Dermis microvascular lymphatic vessel endothelial cell (primary cell): ENCODE measurements at places on chromosomes 13 and 19. TPM values are rescaled to one million over a fixed set of nuclear protein-coding genes. Genes with fewer than 3 reads are reported as not detected.

ONECUT3 gene
- not detected in 2 replicates for total RNA-seq

WDR87 gene
- not detected in 2 replicates for total RNA-seq

IGLON5 gene
- total RNA-seq = not detected in 2 replicates

ANKRD24 gene
- total RNA-seq = 0.13 and 0.38 TPM in 2 replicates

ZNF43 gene
- total RNA-seq = 5.8 and 9.6 TPM in 2 replicates

ZFP28 gene
- total RNA-seq = 4.6 and 5.4 TPM in 2 replicates

ZNF566 gene
- 5.6 and 7.8 TPM in 2 replicates for total RNA-seq

MFSD12 gene
- total RNA-seq = 53.8 and 78.4 TPM in 2 replicates

CPAMD8 gene
- 1.5 and 2.4 TPM in 2 replicates for total RNA-seq

ZNF699 gene
- 4.6 and 4.9 TPM in 2 replicates for total RNA-seq

IZUMO2 gene
- not detected in 2 replicates for total RNA-seq

CACNA1A gene
- under 0.01 and 0.13 TPM in 2 replicates for total RNA-seq

DOCK6 gene
- 56.1 and 92.4 TPM in 2 replicates for total RNA-seq

RFPL4A gene
- 1.3 and 3.4 TPM in 2 replicates for total RNA-seq

SHANK1 gene
- total RNA-seq = under 0.01 and 0.13 TPM in 2 replicates

TEX29 gene
- total RNA-seq = 0.13 TPM in 1 of 2 replicates, not detected in the other

TYK2 gene
- total RNA-seq = 57.0 and 66.2 TPM in 2 replicates

ZNF154 gene
- 0.13 and 0.63 TPM in 2 replicates for total RNA-seq

APC2 gene
- total RNA-seq = under 0.01 TPM in 2 replicates

ZIM2 gene
- total RNA-seq = under 0.01 TPM in 1 of 2 replicates, not detected in the other

MAP2K2 gene
- total RNA-seq = 106 and 159 TPM in 2 replicates

ERICH4 gene
- not detected in 2 replicates for total RNA-seq

SPATA13 gene
- 1.9 and 2.1 TPM in 2 replicates for total RNA-seq

MYBPC2 gene
- under 0.01 TPM in 1 of 2 replicates, not detected in the other for total RNA-seq

FAM32A gene
- 86.5 and 102 TPM in 2 replicates for total RNA-seq
